Cortex of kidney (tissue), 1 donor: ENCODE measurements at places on chromosomes 7 and 10.

DNA sequence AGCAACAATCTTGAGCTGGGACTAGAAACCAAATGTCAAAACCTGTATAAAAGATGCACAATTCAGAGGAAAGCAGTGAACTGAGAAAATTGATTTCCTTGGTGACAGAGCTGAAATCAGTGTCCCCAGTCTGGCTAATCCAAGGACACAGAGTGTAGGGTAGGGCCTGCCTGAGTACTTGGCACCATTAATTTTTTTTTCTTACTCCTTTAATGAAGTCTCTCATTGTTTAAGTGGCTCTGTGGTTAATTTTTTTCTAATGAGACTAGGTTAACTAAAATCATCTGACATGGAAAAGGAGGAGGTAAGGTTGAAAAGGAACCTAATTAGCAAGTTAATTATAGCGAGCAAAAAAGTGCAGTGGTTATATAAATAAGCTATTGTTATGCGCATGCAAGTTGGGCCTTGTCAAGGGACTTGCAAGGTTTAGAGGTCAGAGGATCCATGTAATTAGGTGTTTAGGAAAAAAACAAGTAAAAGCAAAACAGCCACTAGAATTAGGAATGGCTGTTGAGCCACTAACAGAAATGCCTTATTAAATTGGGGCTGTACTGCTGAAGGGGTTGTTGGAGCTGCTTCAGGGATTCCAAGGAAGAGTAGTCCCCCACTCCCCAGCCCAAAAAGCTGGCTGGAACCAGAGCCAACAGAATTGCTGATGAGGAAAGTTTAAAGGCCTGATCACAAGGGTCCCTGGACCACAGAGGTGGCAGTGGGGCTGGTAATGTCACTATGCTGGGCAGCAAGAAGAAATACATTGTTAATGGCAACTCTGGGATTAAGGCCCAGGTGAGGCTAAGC lies 58.9 kb upstream of the STRIP2 start:
- DNase-seq: no peak

DNA sequence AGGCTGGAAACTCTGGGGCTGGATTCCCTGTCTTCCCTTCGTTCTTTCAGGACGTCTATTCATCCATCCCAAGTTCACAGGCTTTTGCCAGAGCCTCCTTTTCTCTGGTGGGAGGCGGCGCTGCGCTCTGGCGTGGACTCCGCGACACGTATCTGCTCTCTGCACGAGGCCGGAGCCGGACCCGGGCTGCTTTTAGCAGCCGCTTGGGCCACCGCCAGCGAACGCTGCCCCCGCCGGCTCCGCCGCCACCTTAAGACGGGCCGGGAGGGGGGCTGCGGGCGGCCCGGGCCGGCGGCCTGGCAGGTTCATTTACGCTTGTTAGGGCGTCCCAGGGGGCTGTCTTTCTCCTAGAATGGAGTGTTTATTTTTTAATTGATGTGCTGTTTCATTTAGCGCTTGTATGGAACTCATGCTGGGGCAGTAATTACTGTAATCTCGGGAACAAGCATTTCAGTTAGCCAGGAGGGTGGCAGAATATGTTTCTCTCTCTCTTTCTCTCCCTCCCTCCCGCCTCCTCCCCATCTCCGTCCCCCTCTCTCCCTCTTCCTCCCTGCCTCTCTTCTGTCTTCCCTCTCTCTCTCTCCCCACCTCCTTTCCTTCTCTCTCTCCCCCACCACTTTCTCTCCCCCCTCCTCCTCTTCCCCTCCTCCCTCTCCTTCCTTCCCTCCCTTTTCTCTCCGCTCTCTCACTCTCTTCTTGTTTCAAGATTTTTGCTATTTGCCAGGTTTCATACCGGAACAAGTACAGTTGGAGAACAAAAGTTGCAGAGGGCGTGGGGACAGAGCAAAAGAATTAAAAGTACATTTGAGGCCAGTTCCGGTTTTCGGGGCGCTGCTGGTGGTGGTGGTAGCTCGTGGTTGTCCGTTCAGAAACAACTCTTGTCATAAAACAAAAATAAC lies 1.3 kb upstream of the FZD8 start:
- no peak for DNase-seq

- DNase-seq: no peak
Observed at GRCh38 chr10:7445474-7446185, 34.8 kb upstream of the SFMBT2 start.

- no peak for DNase-seq
Observed at GRCh38 chr10:96072674-96073073, 29.3 kb downstream of the CCNJ start.

- DNase-seq: no peak
Observed at GRCh38 chr10:44313761-44314165, 71.1 kb downstream of the CXCL12 start.

GRCh38 chr7:26664735-26665416 lies 199.5 kb downstream of the SKAP2 start:
- no peak for DNase-seq

DNA sequence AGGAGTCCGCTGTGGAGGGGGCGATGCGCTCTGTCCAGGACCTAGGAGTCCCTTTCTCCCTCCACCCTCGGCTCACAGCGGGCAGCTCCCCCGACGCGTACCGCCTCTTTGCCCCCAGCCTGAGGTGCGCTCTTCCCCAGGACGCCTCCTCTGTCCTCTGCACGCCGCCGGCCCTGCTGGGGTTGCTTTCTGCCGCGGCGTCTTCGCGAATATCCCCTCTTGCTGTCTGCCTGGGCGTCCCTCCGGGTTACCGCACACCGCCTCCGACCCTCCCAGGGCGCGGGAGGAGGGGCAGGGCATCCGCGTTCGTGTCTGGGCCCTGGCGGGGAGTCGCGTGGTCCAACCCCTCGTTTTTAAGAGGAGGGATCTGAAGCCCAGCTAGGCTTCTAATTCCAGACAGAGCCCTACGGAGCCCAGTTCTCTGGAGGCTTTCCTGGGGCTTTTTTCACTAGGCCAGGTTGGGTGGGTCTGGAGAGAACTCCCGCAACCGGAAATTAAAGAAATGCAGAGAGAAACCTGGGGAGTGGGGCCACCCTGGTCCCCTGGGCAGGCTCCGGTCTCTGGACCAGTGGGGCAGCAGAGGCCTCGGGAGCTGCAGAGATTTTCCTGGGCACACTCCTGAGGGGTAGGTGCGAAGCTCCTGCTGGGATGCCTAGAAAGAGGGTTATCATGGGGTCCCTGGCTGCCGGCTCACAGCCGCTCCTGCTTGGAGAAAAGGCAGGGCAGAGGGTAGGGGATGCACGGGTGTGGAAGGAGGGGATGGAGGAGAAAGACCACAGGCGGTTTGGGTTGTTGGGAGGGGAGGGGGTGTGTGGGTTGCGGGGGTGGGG lies 166.9 kb downstream of the UBE2H start:
- no peak for DNase-seq

GRCh38 chr10:36736311-36736710 lies 389.1 kb upstream of the ANKRD30A start:
- DNase-seq: no peak

GRCh38 chr10:28010821-28011220 lies 11.9 kb upstream of the ODAD2 start:
- no peak for DNase-seq

GRCh38 chr10:49161411-49161997 lies 26.7 kb downstream of the TMEM273 start:
- no peak for DNase-seq

GRCh38 chr10:121838149-121838548 lies 89.7 kb downstream of the ATE1 start:
- no peak for DNase-seq

DNA sequence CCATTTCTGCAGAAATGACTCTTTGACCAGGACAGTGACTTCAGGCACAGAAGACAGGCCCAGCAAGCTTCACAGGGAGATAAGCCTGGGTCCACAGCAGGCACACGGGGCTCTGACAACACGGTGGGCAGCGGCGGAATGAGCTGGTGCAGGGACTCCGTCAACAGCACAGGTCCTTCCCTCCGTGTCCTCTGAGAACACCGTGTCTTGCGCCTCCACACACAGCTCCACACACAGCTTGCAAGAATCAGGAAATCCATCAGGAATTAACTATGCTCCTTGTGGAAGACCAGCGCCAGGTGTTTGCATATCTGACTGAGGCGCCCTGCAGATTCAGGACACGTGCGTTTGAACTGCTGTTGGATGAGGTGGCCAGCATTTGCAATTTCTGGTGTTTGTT lies 39.6 kb downstream of the TCERG1L start:
- DNase-seq: no peak

DNA sequence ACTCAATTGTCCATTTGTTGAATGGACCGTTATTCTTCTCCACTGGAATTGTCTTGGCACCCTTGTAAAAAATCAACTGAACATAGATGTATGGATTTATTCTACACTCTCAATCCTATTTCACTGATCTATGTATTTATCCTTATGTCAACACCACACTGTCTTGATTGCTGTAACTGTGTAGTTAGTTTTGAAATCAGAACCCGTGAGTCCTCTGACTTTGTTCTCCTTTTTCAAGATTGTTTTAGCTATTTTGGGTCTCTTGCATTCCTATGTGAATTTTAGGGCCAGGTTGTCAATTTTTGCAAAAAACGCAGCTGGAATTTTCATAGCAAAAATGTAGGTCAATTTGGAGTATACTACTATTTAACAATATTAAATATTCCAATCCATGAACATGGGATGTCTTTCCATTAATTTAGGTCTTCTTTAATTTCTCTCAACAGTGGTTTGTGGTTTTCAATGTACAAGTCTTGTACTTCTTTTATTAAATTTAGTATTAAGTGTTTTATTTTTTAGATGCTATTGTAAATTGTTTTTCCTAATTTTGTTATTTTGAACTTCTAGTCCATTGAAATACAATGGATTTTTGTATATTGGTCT lies 10.0 kb downstream of the CAMK2B start:
- DNase-seq: no peak

- no peak for DNase-seq
Observed at GRCh38 chr7:101166909-101167644, 1.7 kb upstream of the VGF start.

DNA sequence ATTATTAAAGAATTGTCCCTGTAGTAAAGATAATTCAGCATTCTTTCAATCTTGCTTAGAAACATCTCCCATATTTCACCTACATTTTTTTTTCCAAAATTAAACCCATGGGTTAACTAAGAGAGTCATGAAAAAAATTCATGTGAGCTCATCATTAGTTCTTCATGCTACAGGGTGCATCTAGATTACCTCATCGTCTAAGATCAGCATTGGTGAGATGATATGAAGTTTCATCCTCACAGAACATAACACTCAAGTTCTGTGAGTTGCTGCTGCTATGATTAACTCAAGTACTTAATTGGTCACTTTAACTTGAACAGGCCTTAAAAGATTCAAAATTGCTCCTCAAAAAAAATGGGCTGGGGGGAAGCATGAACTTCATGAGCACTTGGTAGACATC lies 50.0 kb downstream of the RAB11FIP2 start:
- no peak for DNase-seq

DNA sequence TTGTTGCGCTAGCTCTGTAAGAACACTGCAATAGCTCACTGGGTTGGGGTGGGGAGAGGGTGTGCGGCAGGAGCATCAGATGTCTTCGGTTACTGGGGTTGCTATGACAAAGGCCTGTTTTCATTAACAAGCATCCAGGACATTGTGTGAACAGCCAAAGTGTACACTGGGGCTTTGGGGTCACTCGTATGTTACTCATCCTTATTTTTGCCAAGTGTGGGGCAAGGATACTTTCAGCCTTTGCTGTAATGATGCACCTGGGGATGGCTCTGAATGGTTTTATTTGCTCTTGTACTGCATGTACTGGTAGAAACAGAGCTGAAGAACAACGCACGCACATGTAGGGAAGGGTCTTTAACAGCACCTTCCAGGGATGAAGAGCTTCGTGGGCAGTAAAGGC lies 73.0 kb upstream of the AFAP1L2 start:
- DNase-seq: no peak

GRCh38 chr10:69486922-69487730 lies 35.9 kb downstream of the TSPAN15 start:
- no peak for DNase-seq

DNA sequence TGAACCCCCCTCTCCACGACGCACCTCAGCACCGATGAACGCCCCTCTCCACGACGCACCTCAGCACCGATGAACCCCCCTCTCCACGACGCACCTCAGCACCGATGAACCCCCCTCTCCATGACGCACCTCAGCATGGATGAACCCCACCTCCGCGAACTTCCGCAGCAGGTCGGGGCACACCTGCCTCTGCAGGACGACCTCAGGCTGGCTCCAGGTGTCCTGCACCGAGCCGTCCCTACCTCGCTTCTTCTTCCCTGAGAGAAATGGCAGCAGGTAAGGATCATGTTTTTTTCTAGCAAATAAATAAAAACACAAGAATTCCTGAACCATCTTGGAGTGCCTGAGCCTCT lies 24.1 kb downstream of the CFAP46 start:
- no peak for DNase-seq

DNA sequence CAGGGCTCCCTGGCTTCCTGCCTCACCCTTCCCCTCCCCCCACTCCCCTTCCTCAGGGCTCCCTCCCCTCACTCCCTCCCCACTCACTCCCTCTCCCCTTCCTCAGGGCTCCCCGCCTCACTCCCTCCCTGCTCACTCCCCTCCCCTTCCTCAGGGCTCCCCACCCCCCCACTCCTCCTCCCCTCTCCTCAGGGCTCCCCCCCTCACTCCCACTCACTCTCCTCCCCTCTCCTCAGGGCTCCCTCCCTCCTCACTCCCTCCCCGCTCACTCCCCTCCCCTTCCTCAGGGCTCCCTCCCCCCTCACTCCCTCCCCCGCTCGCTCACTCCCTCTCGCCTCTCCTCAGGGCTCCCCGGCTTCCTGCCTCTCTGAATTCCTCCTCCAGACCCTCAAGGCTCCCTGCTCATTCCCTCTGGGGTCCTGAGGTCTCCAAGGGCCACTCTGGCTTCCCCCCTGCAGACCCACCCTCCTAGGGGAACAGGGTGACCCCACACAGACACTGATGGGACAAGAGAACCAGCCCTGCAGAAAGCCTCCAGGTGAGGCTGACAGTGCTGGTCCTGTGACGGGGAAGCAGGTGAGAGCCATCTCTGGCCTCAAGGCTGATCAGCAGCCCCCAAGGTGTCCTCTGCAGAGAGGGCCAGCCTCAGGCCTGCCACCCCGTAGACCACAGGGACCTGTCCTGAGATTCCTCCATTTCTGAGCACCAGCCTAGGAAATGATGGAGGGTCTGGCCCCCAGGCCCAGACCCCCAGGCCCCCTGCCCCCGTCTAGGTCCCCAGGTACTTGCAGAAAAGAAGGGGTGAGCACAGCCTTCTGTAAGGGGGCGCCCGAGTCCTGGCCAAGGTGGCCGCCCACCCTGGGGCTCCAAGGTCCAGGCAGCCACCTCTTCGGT lies 47.2 kb downstream of the PWWP2B start:
- DNase-seq: no peak

- no peak for DNase-seq
Observed at GRCh38 chr7:47503281-47503680, 78.6 kb downstream of the TNS3 start.

DNA sequence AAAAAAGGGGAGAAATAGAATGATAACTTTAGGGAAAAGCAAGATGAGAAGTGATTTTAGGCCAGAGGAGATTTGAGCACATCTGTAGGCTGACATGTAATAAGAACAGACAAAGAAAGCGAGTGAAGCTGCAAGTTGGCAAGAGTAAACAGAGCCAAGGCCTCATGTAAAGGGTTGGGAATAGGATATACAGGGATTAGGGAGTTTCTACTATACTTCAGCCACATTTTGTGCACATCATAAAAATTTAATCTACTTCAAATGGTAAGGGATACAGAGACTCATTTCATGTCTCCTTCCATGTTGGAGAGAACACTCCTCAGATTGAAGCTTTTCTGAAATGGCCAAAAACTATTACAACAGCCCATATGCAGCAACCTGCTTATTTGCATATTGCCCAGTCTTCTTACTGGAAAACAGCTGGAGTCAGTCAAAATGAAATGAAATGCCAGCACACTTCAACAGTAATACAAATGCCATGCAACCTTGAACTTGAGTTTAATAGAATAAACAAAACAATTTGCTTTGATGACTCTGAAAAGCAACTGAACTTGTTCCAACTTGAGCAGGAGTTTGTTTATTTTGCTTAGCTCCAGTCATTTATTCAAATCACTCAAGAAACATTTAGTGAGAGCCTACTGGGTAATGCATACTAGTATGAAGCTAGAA lies 49.9 kb downstream of the NRCAM start:
- no peak for DNase-seq
